Stimulated activated CD4-positive, alpha-beta T cell treated with anti-CD3 and anti-CD28 coated beads, Interleukin-1b, Interleukin-23, amount 100 ng/mL, for 1 hour (primary cell): ENCODE measurements at places on chromosomes 13 and 19.

DNA sequence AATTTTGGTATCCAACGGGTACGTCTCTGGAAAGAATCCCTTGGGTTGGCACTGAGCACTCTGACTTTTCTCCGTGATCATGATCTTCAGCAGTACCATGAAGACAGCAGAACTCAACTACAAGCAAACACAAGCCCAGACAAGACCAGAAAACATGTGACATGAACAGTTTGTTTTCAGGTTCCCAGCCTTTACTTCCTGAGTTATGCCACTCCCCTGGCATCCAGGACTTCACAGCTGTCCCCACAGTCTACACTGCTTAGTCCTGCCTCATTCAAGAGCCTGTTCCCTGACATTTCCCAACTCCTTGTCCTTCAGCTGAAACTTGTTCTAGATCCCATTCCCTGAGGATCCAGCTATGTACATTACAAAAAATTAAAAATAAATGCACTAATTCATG is 4.9 kb upstream of the N4BP2L1 start:
- no peak for DNase-seq

DNA sequence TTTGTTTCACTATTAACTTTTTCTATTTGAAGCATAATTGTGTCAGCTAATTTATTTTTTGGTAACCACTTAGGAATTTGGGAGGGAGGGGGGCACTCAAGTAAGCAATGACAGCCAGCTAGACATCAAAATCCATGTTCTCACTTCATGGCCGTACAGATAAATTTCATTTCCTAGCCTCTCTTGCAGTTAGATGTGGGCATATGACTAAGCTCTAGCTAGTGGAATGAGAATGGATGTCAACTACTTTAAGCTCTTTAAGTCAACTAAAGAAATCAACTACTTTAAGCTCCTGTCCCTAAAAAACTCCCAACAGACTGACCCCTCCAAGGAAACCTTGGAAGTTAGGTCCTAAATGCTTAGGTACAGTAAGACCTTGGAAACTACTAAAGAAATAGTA is 92.0 kb downstream of the KCNRG start:
- no peak for DNase-seq

GRCh38 chr13:34038541-34039068 is 220.7 kb downstream of the RFC3 start:
- DNase-seq = no peak

DNA sequence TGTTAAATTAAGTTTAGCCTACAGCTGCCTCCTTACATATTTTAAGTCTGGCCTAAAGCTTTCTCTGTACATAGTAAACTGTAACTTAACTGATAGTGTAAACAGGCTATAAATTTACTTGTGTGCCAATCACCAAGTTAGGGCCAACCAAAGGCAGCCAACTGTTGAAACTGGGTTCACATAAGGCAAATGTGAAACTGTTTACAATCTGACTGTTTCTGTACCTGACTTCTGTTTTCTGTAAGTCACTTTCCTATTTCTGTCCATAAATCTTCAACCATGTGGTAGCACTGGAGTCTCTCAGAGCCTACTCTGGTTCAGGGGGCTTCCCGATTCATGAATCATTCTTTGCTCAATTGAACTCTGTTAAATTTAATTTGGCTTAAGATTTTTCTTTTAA is 103.1 kb downstream of the RAP2A start:
- DNase-seq = no peak

GRCh38 chr19:42185277-42185676 is 32.2 kb downstream of the DEDD2 start:
- DNase-seq = no peak

DNA sequence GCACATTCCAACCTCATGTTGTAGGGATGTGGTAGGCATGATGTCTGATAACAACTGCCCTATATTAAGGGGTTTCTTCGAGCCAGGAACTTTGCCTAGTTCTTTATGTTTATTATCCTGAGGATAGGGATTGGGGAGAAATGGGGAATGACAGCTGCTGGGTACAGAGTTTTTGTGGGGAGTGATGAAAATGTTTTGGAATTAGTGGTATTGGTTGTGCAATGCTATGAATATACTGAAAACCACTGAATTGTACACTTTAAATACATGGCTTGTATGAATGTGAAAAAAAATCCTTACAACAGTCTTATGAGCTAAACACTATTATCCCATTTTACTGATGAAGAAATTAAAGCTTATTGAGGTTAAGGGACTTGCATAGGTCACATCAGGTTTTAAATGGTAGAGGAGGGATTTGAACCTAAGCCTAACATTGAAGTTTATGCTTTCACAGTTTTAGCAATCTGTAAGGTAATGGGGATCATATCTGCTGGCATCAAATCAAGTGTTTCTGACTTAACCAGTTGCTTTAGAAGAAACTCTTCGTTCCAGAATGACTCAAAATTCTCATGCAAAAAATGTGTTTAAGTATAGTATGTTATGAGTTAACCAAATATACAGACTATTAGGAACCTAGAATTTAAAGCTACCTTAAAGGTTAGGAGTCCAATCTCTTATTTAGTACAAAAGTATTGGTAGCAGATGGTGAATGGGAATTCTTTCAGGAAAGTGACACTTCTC is 61.4 kb downstream of the ERCC5 start:
- DNase-seq = no peak

DNA sequence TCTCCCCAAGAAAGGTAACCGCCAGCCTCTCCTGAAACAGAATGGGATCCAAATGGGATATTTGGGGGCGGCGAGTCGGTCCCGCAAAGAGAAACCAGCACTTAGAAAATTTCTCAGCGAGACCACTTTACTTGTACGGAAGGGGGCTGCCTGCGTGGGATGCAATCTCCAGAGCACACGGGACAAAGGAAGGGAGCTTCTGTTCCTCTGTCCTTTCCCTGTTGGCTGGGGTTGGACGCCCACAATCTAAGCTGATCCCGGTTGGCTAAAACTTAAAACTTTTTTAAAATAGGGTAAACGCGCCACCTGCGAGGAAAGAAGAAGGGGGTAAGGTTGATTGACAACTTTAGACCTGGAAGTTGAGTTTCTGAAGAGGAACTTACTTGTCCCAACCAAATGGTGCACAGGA is 826 bp upstream of the BSG start:
- no peak for DNase-seq

- no peak for DNase-seq
These were observed 1466.9 kb downstream of the UQCRFS1 start for GRCh38 chr19:27745978-27746542.

- DNase-seq = no peak
These were observed 13.6 kb downstream of the ZIC2 start for GRCh38 chr13:99995104-99995588.

GRCh38 chr13:74027161-74027779 is 106.9 kb downstream of the KLF12 start:
- DNase-seq = no peak

- no peak for DNase-seq
These were observed 30.7 kb downstream of the PDE4A start for GRCh38 chr19:10450853-10451609.

GRCh38 chr13:102902789-102903347 is 57.0 kb downstream of the ERCC5 start:
- no peak for DNase-seq

DNA sequence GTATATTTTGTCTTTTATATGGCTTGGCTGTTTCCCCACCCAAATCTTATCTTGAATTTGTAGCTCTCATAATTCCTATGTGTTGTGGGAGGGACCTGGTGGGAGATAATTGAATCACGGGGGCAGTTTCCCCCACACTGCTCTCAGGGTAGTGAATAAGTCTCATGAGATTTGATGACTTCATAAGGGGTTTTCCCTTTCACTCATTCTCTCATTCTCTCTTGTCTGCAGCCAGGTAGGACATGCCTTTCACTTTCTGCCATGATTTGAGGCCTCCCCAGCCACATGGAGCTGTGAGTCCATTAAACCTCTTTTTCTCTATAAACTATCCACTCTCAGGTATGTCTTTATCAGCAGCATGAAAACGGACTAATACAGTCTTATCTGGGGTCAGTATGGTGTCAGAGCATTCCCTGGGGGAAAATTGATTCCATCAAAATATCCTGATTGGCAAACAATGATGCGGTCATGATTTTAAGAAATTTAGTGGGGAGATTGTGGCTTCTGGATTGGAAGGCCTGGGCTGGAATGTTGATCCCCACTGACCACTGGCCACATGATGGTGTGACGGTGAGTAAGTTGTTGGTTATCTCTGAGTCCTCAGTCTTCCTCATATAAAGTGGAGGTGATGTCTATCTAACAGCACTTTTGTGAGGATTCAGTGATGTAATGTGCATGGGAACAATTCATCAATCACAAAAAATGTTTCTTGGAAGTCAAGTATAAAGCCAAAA is 27.5 kb upstream of the ANKRD10 start:
- DNase-seq = no peak

DNA sequence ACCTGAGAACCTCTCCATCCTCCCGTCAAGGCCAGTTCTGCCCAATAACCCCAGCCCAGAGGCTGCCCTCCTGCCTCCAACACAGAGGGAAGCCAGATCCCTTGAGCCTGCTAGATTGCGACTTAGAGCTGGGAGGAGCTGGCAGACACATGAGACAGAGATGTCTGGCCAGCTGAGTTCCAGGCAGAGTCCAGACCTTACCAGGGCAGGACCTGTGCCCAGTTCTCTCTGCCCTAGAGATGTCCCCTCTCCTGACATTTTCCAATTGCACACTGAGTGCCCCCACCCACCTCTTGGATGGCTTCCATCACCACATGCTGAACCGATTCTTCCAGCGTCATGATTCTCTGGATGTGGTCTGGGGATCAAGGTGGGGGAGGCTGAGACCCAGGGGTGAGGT is 3.0 kb downstream of the HOOK2 start:
- DNase-seq = no peak

- DNase-seq = no peak
These were observed 197.1 kb downstream of the OXGR1 start for GRCh38 chr13:96797136-96797535.

DNA sequence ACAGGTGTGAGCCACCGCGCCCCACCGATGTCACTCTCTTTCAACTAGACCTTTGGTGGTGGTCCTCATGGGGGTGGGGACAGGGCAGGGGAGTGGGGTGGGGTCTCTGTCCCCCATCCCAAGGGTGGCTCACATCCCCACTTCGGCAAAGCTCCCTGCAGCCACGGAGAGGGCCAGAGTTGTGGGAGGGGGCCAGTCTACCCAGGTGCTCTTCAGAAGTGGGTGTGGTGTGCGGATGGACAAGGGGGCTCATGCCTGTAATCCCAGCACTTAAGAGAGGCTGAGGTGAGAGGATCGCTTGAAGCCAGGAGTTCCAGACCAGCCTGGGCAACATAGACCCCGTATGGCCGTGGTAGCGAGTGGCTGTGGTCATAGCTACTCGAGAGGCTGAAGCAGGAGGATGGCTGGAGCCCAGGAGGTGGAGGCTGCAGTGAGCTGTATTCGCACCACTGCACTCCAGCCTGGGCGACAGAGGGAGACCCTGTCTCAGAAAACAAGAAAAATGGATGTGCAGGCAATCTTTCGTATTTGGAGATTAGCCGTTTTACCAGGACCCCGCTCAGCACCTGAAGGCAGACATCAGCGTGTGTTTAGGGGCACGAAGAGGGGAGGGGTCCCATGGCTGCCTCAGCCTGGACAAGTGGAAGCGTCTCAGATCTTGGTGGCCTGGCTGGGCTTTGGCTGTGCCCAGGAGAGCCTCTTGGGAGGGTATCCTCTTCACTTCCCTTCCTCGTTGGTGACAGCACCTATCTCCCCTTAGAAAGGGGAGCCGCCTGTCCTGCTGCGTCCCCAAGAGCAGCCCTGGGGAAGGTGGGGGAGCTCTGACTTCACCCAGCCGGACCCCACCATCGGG is 846 bp downstream of the TGFBR3L start:
- no peak for DNase-seq

- DNase-seq = no peak
These were observed 695 bp downstream of the BST2 start for GRCh38 chr19:17404621-17405249.

DNA sequence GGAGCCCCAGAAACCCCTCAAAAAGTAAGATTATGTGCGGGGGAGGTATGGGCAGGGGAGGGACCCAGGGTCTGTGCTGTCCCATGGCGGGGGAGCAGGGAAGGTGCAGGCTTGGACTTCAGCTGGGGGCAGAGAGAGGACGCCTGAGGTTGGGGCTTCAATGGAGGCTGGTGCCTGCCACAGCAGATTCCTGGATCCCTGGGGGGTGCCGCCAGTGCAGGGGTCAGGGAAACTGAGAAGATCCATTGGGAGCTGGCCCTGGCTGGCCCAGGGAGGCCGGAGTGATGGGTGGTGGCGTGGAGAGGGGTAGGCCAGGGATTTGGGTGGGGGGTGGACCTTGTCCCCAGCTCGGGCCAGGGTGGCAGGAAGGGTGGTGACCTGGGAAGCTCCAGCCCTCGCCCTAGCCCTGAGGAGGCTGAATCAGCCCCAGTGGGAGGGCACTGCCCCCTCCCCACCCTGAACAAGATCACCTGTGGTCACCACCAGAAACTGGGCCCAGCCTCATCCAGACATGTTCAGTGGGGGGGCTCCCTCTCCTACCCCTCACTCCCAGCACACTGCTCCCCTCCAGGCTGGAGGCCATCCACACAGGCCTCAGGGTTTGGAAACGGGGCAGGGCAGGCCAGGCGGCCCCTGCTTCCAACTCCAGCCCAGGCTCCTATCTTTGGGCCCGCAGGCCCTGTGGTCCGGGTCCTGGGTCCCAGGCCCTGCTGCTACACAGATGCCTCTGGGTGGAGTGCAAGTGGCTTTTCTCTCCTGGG is 1.4 kb downstream of the NKPD1 start:
- DNase-seq = no peak
